Immature natural killer cell (primary cell): ENCODE measurements at places on chromosomes 5 and 9. TPM values are rescaled to one million over a fixed set of nuclear protein-coding genes. Genes with fewer than 3 reads are reported as not detected.

DNA sequence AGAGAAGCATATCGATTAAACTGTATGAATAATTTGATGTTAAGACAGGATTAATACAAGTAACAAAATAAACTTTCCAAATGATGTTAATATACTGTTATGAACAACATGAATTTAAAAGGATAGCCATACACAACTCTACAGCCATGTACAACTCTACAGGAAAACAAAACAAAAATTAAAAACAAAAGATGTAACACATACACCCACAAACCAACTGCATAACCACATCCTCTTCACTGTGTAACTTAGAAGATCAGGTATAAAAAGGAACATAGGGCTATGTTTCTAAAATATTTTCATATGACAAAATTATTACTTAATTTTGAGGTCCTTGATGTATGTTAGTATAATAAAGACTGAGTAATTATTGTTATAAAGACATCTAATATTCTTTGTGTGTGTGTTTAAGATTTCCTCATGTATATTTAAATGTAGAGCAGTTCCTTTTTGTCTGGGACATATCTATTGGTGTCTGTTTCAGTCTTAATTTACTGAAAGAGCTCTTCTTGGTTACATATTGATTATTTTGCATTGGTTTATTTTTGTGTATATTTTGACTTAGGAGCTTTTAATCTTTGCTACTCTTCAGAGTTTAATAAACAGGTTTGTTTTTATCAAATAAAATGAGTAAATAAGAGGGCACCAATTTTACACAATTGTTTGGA is 966.8 kb upstream of the CTNND2 start:
- DNase-seq: peak; percentile 72

GRCh38 chr5:59656351-59657254 is 236.9 kb downstream of the PDE4D start:
- peak; percentile 12 for DNase-seq

- DNase-seq: no peak
Measured at GRCh38 chr5:58974601-58975000, 391.7 kb downstream of the RAB3C start.

DNA sequence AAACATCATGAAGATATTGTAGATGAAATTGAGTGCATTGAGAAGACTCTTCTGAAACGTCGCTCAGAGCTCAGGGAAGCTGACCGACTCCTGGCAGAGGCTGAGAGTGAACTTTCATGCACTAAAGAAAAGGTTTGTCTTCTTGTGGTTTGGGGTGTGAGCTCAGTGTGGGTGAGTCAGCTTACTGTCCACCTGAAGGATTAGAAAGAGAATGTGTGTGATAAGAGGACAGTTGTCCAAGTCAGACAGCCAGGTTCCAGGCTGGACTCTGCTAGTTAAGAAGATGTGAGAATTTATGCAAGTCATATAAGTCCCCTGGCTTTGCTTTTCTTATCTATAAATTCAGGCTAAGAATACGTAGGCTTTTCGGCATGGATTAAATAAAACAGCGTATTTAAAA is 46.9 kb downstream of the RAB14 start:
- no peak for DNase-seq

- no peak for DNase-seq
Measured at GRCh38 chr5:158937381-158937952, 162.2 kb downstream of the EBF1 start.

- no peak for DNase-seq
Measured at GRCh38 chr5:36854402-36855140, 22.0 kb upstream of the NIPBL start.

DNA sequence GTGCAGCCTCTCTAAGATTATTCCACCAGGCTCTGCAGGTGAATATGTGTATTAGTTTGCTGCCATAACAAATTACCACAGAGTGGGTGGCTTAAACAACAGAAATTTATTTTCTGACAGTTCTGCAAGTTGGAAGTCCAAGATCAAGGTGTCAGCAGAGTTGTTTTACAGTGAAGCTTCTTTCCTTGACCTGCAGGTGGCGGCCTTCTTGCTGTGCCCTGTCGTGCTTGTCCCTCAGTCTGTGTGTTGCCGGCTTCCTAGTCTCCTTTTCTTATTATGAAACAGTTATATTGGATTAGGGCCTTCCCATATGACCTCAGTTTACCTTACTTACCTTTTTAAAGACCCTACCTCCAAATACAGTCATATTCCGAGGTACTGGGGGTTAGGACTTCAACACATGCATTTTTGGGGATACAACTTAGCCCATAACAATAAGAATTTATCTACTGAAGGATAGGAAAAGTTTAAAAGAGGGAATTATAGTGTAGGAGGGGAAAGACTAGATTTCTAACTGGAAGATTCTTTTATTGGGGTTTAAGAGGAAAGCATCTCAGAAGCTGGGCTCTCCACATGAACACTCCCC is 97.4 kb downstream of the OSTF1 start:
- peak; percentile 4 for DNase-seq

- DNase-seq: no peak
Measured at GRCh38 chr9:7578951-7579350, 220.6 kb downstream of the DMAC1 start.

GRCh38 chr5:170421826-170422225 is 32.7 kb upstream of the KCNMB1 start:
- no peak for DNase-seq

GRCh38 chr5:3357291-3357690 is 238.3 kb upstream of the IRX1 start:
- no peak for DNase-seq

DNA sequence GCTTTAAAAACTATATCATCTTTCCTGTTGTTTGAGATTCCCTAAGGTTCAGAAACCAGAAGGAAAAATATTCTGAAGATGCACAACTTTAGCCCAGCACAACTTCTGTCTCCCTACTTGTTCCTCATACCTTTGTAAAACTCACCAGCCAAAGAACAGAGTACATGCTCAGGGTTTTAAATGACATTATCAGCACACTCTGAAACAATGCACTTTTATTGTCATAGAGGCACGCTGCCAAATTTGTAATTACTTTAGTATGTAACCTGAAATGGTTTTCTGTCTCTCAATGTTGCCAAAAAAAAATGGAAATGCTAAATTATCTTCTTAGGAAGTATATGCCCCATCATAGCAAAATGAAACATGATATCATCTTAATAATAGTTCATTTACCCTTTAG is 383.6 kb upstream of the CDH6 start:
- DNase-seq: no peak

DNA sequence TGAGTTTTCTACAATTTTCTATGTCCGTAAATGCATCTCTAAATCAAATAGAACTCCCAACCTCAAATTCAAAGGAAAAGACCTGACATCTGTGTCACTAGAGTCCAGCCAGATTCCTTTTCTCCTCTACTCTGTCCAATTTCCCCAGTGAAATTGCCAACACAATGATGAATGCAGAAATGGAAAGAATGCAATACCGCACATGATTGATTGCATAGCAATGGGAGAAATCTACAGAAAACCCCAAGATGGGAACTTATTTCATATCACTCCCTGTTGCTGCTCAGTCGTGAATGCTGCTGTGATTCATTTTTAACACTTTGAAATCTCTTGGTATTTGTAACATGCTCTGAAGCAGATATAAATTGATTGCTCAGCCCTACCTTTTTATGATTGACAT is 355.1 kb upstream of the TUSC1 start:
- no peak for DNase-seq

DNA sequence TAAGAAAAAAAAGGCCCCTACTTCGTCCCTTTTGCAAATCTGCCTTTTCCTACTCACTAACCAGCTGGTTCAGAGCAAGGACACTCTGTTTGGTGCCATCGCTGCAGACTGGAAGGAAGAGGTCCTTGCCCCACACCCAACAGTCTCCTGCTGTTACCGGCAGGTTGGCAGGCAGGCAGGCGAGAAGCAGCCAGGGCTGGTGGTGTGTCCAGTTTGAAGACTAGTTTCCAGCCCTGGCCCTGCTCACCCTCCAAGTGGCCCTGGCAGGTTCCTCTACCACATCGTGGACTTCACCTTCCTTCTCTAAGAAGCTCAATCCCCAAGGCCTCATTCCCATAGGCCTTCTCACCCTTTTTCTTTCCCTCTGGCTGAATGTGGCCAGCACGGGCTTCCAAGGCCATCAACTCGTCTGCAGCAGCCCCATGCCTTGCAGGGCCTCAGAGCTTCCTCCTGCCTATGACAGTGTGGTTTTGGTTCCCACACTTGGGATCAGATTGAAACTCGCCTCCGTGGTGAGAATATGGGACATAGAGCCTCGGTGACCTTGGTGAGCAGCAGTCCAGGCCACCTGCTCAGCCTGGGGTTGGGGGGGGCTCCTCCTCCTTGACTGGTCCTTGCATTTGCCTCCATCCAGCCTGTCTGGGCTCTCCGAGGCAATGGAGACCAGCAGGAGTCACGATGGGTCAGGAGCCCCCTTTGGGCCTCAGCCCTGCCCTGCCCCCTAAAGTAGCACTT is 22.9 kb downstream of the TGFBI start:
- no peak for DNase-seq

The CNTNAP3 gene
- polyA plus RNA-seq: not detected

The ARL14EPL gene
- not detected for polyA plus RNA-seq

The NPR3 gene
- polyA plus RNA-seq: not detected

The IQGAP2 gene
- polyA plus RNA-seq: 38.8 TPM

The SURF6 gene
- 5.7 TPM for polyA plus RNA-seq

The RGS7BP gene
- not detected for polyA plus RNA-seq

The ZDHHC12 gene
- 63.7 TPM for polyA plus RNA-seq

The FOXD4L6 gene
- not detected for polyA plus RNA-seq
